ENCODE measurements at places on chromosomes 5 and 9.
A peak's percentile ranks its signal among the peaks of the same experiment; 100 is the strongest.

DNA sequence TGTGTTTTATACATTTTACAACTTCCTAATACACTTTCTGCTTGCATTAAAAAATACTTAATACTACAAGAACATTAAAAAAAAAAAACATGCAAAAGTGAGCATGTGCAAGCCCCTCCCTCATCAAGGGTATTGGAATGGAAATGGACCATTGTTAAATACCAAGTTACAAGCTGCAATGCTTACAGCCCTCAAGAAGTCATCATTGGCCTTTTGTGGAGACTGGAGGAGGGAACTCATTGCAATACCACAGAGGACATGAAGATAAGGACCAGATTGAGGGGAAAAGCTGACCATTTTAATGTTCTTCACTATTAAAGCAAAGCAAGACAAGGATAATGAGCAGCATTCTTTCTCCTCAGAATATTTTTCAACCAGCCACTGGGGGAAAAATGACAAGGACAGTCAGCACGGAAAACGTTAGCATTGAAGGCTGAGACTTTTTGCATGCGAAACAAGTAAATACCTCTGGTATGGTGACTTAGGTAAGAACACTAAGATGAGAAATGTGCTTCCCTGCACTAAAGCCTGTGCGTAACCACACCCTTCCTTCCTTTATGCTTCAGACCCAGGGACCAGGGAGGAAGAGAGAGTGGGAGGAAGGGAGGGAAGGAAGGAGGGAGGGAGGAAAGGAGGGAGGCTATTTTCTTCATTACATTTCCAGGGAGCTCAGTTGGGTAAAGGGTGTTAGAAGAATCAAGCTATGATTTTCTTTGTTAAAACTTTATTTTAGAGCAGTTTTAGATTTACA is 141.1 kb upstream of the RAPGEF1 start:
- no peak for DNase-seq

DNA sequence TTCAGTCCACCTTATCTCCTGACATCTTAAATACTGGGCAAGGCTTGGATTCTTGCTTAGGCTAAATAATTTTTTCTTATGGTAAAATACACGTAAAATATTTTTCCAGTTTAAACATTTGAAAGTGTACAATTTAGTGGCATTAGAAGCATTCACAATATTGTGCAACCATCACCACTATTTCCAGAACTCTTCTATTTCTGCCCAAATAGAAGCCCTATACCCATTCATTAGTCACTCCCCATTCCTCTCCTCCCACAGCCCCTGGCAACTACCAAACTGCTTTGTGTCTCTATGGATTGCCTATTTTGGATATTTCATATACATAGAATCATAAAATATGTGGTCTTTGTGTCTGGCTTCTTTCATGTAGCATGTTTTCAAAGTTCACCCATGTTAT is 57.6 kb downstream of the IL31RA start:
- no peak for DNase-seq

DNA sequence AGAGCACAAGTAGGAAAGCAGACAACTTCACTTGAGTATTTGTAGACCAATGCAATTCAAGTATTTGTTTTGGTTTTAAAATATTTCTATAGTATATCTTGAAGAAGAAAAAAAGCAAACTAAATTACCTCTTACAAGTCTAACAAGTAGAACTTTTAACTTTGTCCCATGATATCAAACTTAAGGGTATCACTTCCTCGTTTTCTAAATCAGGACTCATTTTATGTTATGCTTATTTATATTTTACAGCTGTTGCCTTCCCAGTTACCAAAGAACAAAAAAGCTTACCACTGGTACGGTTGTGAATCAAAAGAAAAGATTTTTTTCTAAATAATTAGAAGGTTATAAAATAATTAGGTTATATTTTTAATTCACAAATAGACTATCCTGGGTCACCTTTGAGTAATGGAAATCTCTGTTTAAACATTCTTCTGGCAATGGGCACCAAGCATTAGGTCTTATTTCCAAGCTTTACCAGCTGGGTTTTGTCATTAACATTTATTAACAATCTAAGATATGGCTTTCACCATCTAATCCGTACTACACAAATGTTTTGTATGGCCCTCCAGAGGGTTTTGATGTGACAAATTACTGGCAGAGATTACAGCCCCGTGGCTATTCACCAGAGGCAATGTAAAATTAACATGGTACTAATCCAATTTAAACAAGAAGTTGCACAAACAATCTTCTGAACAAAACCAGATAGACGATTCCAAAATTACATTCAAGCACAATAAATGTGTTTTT is 63.6 kb downstream of the CEP120 start:
- DNase-seq = no peak

GRCh38 chr5:56426693-56427092 is 193.6 kb upstream of the ANKRD55 start:
- DNase-seq = no peak

- DNase-seq = peak; percentile 34
Measured at GRCh38 chr5:143006501-143006900, 236.3 kb downstream of the ARHGAP26 start.

- no peak for DNase-seq
Measured at GRCh38 chr5:95069021-95069420, 215.9 kb downstream of the MCTP1 start.

GRCh38 chr5:133273661-133274596 is 222.1 kb downstream of the HSPA4 start:
- no peak for DNase-seq

DNA sequence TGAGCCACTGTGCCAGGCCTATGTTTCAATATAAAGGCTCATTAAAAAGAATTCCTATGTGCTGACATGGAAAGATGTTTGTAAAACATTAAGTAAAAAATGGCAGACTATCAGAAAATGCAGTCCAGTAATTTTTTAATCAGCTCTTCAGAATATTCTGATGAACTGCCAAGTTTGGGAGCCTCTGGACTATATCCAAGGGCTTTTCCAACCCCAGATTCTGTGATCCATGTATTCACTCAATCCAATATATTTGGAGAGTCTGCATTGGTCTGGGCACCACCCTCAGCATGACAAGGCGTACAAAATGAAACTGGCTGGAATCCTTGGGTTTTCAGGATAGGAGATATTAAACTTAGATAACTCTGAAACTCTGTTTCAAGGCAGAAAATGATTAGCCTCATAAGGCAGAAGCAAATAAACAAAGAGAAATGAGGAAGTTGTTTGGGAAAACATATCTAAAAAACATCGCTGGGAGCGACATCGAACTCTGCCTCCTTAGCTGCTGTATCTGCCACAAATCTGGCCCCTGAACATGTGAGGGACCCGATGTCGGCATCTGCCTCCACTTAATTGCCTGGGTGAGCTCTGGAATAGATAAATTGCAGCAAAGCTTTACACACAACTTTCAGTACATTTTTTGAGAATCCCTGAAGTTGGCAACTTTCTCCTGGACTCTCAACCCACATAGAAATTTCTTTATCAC is 14.4 kb downstream of the PDE6A start:
- no peak for DNase-seq

- DNase-seq = no peak
Measured at GRCh38 chr5:166509085-166509484, 1782.4 kb upstream of the WWC1 start.

DNA sequence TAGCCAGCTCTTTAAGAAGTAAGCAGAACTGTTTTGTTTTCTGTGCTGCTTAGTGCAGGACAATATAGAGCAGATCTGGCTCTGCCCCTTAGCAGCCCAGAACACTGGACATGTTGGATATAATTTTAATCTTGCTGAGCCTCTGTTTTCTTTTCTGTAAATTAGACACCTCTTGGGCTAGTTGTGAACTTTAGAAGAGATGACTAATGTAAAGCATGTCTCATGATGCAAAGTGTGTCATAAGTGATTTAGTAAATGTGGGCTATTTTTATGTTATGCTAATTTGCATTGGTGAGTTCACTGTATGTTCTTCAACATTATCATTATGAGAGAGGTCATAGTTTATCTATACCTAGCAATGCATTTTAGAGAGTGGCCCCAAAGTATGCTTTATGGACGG is 156.1 kb upstream of the ADAMTSL1 start:
- peak; percentile 3 for DNase-seq

DNA sequence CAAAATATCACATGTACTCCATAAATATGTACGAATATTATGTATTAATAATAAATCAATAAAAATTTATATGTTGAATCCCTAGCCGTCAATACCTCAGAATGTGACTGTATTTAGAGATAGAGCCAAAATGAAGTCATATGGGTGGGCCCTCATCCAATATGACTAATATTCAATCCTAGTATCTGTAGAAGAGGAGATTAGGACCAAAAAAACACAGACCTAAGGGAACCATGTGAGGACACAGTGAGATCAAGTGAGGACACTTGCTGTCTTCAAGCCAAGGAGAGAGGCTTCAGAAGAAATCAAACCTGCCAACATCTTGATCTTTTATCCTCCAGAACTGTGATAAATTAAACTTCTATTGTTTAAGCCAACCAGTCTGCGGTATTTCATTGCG is 3.7 kb upstream of the AMACR start:
- no peak for DNase-seq

DNA sequence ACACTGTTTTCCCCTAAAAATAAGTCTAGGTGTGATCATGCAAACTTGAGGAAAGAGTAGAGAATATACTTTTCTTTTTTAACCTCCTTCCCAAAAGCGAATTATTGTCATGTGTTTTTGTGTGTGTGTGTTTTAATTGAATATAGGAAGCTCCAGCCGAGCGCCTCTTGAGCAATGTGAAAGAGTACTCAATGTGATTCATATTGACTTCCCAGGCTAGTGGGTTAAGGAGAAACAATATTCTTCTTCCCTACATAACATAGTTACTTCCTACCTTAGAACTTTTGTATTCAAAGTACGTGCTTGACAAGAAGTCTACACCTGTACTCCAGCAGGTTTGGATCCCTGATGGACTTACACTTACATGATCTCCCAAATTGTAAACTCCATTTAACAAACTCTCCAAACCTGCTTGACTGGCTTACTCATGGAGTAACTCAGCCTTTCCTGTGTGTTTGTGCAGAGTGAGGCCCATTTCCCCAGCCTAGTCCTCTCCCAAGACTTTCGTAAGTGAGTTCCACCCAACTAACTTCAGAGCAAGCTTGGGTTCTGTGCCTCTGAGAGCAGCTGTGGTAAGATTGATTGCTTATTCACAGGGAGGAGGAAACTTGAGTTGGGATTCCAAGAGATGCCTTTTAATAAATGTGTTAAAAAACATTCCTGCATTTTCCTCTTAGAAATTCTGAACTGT is 9.3 kb downstream of the SLC28A3 start:
- DNase-seq = peak; percentile 81

DNA sequence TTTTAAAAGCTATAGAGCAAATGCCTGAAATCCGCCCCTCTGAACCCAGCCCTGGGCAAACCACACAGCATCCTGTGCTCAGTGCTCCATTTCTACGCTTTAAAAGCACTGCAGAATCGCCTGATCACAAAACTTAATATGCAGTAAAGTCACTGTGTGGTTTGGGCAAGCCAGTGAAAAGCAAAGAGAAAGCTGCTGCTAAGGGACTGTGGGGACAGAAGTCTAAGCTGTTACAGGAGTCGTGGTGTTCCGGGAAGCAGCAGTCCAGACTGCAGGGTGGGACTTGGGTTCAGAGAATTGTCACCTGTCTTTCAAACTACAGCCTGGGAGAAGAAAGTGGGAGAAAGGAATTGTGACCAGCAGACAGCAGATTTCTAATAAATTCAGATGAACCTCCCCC is 8.2 kb downstream of the RAPGEF1 start:
- no peak for DNase-seq

GRCh38 chr5:154276973-154277331 is 86.4 kb downstream of the GALNT10 start:
- no peak for DNase-seq

GRCh38 chr9:92974161-92974661 is 26.9 kb downstream of the FGD3 start:
- DNase-seq = no peak

DNA sequence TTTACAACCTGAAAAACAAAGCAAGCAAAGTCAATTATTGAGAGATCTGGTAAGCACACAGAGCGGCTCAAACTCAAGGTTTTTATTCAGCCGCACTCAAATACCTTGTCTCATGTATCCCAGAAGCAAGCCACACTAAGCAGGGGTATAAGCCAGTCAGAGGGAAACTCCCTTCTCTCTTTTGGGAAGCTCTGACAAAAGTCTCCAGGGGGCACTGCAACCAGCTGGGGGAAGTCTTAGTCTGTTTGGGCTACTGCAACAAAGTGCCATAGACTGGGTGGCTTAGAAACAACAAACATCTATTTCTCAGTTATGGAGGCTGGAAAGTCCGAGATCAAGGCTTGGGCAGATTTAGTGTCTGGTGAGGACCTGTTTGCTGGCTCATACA is 246.0 kb downstream of the ENC1 start:
- DNase-seq = peak; percentile 68

- DNase-seq = no peak
Measured at GRCh38 chr5:60611099-60611740, 88.7 kb downstream of the DEPDC1B start.

- DNase-seq = no peak
Measured at GRCh38 chr5:127568166-127568565, 50.7 kb downstream of the PRRC1 start.

DNA sequence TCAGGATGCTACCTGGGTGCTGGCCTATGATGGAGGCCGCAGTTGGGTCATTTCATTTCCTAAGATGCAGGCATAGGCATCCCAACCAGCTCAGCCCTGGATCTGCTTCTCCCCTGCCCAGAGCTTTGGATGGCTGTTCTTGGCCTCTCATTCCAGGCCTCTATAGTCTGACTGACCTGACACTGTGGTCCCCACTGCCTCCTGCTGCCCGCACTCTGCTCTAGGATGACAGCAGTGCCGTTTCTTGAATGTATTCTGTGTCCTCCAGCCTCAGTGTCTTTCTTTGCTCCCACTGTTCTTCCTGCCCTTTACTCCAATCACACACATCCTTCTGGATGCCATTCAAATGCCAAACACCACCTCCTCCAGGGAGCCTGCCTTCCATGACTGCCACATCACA is 235.7 kb downstream of the HSPA4 start:
- no peak for DNase-seq

- no peak for DNase-seq
Measured at GRCh38 chr9:13990331-13990730, 323.6 kb downstream of the NFIB start.

- no peak for DNase-seq
Measured at GRCh38 chr5:93192683-93193082, 388.3 kb downstream of the NR2F1-AS1 start.

DNA sequence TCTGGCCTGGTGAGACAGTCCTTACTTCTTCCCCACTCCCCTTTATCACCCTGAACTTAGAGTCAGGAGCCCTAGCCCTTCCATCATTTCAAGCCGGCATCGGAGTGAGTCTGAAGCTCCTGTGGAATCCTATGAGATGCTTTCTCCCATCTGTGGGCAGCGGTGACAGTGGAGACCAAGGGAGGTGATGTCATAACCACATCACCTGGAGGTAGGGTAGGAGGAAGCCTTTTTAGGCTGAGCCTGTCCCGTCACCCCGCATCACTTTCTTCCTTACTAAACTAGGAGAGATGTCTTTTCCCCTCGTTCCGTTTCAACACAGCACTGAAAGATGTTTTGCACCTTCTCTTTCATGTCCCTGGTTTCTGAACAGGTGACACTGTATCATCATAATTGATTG is 124.1 kb upstream of the WWC1 start:
- DNase-seq = no peak

Measured in inflammatory macrophage treated with lipopolysaccharide for 1 hour (primary cell).